NCI-H1417 treated with DMSO at 0.1 percent for 48 hours (cell line): ENCODE measurements at places on chromosomes 11 and 22.

- DNase-seq: no peak
Observed at GRCh38 chr22:38843201-38843656, 599 bp downstream of the NPTXR start.

DNA sequence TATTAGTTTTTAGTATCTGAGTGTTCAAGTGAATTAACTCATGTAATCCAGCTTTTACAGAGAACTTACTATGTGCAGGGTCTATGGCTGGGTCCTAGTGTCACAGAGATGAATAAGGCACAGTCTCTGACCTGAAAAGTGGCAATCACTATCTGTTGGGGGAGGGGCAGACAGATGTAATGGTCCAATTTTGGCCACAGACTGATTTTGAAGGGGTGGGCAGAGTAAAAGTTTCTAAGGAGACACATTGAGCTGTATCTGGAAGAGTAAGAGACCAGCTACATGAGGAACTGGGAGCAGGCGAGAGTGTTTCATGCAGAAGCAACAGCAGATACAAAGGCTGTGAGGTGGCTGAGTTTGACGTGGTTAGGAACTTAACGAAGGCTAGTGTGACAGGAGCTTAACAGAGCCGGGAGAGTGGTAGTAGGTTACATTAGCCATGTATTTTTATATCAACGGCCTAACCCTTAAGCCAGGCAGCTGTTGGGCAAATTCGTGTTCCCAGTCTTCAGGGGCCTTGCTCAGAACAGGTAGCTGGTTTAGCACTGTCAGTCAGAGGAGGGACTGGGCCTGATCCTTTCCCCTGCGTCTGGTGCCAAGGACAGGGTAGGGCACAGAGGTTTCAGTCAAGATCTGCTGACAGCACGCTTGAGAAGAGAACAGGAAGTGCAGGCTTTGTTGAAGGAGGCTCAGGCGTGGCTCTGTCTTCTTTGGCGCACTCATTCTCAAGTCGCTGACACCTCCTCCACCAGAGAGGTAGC is 1.4 kb upstream of the STIM1 start:
- DNase-seq: no peak

DNA sequence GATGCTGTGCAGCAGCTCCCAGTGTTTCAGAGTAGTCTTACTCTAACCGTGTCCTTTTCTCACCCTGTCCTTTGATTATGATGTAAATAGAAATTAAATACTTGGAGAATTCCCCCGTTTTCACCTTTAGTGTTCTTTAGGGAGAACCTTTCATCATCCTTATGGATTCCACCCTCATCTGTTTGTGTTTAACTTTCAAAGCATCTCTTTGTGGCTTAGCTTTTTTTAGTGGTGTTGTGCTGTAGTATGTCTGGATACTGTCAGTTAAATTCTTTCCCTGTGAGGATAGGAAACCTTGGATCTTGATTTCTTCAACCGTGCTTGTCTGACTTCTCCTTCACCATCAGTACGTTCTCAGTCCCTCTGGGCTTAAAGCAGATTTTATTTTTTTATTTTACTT is 48.5 kb downstream of the PPP6R3 start:
- no peak for DNase-seq

GRCh38 chr11:102685754-102686153 is 19.8 kb downstream of the MMP27 start:
- no peak for DNase-seq

- no peak for DNase-seq
Observed at GRCh38 chr11:60130496-60130895, 42.0 kb downstream of the MS4A2 start.

DNA sequence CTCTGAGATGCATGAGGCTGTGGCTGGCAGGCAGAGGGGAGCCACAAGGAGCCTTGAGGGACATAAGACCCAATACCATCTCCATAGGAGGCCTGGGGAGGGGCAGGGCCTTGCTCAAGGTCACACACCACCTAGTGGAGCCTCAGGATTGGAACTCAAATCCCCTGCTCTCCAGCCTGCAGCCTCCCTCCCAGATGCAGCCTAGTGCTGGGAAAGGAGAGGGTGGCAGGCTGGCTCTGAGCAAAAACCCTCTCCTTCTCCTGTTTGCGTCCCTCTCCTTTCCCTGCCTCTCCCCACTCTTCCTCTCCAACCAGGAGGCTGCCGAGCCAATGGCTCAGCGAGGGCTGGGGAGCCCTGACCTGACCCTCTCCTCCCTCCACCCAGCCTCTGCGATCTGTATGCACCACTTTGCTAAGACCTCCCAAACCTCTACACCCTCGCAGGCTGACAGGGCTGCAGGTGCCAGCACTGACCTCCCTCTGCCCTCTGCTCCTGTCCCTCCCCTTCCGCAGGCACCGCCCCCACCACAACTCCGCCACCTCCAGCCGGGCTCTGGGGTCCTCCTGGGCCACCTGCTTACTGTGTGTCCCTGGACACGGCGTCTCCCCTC is 14.7 kb downstream of the IGLL1 start:
- no peak for DNase-seq

- no peak for DNase-seq
Observed at GRCh38 chr22:35915477-35916013, 113.1 kb downstream of the RBFOX2 start.
